ENCODE measurements at places on chromosomes 3 and 15.
A peak's percentile ranks its signal among the peaks of the same experiment; 100 is the strongest.

GRCh38 chr3:194604837-194605236 is 28.4 kb downstream of the TMEM44 start:
- DNase-seq, result no peak

DNA sequence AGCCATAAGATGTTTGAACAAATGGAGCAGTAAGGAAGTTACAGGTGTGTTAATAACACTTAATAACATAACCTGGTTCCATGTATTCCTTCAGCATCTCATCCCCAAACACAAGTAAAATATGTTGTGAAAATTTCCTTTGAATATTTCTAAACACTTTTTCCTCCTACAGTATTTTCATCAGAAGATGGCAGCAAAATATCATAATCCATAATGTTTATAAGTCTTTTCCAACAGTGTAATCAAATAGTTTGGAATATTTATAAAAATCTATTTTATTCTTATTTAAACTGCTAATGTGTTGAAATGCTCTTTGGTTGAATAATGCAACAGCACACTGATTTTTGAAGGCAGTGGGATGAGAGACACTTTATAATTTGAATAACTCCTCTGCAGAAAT is 1020.5 kb downstream of the OTOL1 start:
- no peak for DNase-seq

GRCh38 chr3:133016838-133017309 is 21.3 kb upstream of the TMEM108 start:
- no peak for DNase-seq

- no peak for DNase-seq
Measured at GRCh38 chr3:87069021-87069420, 78.1 kb upstream of the VGLL3 start.

- DNase-seq, result no peak
Measured at GRCh38 chr15:39582977-39583595, 2.2 kb downstream of the THBS1 start.

- DNase-seq, result peak; percentile 82
Measured at GRCh38 chr3:113626503-113627371, 69.7 kb downstream of the USF3 start.

DNA sequence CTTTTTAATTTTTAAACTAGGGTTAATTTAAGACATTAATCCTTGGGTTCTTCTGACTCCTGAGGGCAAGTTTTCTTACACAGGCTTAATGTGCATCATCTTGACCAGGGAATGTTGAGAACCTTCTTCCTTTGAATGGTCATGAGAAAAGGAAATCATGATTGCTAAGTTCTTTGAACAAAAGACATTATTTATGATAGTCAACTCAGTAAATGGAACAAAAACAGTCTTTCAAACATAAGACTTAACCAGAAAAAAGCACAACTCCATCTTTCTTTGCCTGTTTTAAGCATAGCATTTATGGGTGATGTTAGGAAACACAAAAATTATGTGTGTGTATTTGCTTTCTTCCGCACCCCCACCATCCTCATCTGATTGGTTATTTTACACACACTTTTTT is 5.4 kb downstream of the TLNRD1 start:
- DNase-seq, result peak; percentile 31

DNA sequence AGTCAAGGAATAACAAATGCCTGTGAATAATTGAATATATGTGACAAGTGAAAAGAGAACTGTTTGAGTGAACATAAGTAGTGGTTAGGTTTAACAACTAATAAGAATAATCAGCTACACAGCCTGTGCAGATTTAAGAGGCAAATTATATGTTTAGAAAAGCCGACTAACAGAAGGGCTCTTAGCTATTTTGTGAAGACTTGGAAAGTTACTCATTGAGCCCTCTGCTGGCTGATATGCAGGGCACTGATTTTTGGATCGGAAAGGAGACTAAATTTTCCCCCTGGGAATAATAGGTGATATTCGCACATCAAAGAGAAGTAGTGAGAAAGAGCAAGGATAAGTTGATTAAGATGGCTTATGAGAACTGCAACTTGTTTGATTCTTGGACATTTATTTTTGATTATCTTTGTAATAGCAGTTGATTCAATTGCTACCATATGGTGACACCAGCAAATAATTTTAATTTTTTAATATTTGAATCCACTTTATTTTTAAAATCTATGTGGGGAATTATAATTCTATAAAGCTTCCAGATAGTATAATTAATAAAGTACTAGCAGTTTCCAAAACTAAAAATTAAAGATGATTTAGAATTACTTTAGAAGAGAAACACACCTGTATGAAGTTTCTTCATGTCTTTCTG is 156.2 kb downstream of the NLGN1 start:
- peak; percentile 78 for DNase-seq

GRCh38 chr3:108918866-108919265 is 34.8 kb downstream of the GUCA1C start:
- DNase-seq, result no peak

- DNase-seq, result no peak
Measured at GRCh38 chr3:21624524-21624923, 126.5 kb downstream of the ZNF385D start.

GRCh38 chr3:137134431-137134830 is 176.6 kb downstream of the IL20RB start:
- DNase-seq, result no peak

DNA sequence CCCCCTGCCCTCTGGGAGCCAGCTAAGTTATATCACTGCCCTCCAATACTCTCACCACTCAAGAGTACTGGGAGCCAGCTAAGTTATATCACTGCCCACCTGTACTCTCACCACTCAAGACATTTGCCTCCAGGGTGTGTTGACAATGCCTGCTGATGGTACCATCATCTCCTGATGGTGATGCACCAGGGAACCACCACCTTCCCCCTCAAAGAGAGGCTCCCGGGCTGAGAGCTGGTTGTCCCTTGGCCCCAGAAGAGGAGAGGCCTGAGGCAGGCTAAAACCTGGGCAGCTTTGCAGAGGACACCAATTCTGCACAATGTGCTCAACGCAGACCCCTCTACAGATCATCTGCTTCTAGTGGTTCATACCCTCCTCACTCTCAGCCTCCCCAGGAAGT is 7.5 kb upstream of the HAPLN3 start:
- DNase-seq, result no peak

- DNase-seq, result no peak
Measured at GRCh38 chr15:40853241-40853890, 9.5 kb downstream of the SPINT1 start.

- no peak for DNase-seq
Measured at GRCh38 chr3:8336456-8336855, 165.2 kb upstream of the LMCD1 start.
